ENCODE measurements at places on chromosomes 4 and X.
A peak's percentile ranks its signal among the peaks of the same experiment; 100 is the strongest.

GRCh38 chrX:152861116-152861515, 30.3 kb downstream of the NSDHL start:
- peak; percentile 18 for DNase-seq

GRCh38 chr4:67288964-67289363, 256.3 kb downstream of the CENPC start:
- DNase-seq, result peak; percentile 25

- peak; percentile 21 for DNase-seq
These were observed 579.7 kb downstream of the SPRY1 start for GRCh38 chr4:123976285-123976684.

DNA sequence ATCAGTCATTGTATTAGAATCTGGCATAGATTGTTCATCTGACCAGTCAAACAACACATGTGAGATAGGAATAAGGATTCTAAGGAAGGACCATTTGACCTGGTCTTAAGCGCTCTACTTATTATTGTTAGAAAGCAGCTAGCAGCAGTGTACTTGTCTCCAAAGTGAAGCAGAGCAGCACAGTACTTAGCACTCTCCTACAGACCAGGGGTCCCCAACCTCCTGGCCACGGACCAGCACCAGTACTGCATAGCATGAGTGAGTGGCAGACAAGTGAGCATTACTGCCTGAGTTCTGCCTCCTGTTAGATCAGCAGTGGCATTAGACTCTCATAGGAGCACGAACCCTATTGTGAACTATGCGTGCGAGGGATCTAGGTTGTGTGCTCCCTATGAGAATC, 135.9 kb upstream of the SPRY1 start:
- DNase-seq, result no peak

DNA sequence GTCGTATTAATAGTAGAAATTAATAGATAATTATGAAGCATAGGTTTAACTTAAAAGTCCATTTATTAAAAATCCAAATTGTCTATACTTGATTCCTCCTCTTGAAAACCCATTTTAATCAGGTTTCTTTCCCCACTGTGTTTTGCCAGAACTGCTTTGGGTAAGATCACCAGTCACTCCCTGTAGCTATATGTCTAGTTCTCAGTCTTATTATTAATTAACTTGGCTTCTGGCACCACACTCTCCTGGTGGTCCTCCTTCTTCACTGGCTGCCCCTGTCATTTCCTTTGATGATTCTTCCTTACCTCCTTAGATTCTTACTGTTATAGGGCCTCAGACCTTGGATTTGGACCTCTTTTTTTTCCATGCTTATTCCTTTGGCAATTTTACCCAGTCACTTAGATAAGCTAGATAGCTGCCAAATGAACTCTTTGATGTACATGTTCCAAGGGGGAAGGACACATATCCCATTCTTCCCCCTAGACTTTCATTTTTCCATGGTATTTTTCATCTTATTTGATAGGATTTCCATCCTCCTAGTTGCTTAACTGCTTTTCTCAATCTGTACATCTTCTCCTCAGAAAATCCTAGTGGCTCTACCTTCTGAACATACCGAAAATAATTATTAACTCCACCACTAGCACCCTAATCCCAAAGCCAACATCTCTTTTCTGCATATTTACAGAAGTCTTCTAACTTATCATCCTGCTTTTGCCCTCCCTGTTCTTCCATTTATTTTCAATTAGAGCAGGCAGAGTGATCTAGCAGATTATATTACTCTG, 24.5 kb downstream of the GIMD1 start:
- DNase-seq, result no peak

DNA sequence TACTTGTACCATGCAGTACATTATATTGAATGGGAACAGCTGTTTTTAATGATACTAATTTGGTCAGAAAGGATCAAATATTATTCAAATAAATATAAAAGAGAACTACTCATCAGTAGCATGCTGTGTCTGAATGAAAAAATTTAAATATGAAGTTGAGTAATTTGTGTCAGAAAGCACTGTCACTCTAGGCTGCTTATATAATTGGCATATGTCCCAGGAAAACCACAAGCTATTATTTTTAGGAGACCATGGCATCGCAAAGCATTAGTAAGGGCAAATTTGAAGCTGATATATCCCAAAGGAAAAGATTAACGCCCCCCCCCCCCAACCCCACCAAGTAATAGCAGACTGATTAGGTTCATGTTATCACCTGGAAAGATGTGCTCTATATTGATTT, 388.5 kb upstream of the SPANXN4 start:
- no peak for DNase-seq

GRCh38 chrX:124963717-124964116, 356.0 kb upstream of the TEX13C start:
- no peak for DNase-seq

- DNase-seq, result no peak
These were observed 27.3 kb downstream of the ASMTL start for GRCh38 chrX:1425381-1425780.

DNA sequence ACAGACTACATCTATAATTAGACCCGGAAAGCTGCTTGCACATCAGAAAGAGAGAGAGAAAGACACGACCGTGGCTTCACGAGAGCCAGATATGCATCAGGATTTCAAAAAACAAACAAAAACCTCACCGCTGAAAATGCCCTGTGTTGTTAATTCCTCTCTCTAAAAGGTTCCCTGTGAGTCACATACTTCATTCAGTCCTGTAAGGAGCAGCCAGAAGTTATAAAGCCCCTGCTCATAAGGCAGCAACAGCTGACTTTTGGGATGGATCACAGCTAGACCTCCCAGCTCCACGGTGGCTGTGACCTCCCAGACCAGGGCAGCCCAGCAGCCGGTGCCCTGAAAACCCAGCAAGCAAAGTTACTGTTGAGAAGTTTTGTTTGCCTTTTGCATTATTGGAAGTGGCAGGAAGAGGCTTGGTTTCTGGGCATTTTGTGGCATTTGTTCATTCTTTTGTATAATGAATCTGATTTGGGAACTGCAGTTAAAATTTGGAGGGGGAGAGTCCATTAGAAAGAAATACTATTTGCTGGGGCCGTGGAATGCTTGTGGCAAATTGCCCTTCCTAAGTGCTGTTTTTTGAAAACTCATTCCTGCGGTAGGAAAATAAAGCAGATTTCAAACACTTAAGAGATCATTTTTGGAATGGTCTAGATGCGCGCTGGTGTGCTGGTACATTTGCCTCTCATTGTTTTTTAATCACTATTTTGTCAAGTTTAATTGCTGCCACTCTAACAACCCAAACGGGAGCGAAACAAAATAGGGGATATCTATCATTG, 520.4 kb downstream of the BCOR start:
- peak; percentile 39 for DNase-seq

DNA sequence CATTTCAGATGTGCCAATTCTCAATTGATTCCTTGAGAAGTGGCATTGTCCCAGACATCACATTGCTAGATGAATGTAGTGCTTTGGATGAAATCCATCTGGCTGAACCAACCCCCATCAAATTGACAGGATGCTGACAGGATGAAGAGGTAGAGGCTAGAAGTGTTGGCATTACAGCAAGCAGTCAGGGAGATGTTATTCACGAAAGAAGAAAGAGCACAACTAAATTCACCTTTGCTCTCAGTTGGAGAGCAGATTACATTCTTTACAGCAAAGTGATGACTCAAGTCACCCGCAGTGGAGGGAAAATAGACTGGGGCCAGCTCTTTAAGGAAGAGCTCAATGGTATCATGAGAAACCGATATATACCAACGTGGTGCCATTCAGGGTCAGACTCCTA, 259.6 kb downstream of the C4orf33 start:
- DNase-seq, result no peak

DNA sequence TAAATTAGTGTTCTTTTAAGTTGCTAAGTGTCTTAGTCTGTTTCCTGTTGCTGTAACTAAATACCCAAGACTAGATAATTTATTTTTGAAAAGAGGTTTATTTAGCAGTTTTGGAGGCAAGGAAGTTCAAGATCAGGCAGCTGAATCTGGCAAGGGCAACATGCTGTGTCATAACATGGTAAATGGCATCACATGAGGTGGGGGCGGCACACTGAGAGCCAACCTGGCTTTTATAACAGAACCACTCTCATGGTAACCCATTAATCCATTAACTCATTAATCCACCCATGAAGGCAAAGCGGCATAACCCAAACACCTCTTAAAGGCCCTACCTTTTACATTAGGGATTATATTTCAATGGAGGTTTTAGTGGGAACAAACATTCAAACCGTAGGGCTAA, 182.2 kb upstream of the GATB start:
- no peak for DNase-seq

GRCh38 chr4:147103403-147103946, 157.8 kb upstream of the TTC29 start:
- peak; percentile 99 for DNase-seq

DNA sequence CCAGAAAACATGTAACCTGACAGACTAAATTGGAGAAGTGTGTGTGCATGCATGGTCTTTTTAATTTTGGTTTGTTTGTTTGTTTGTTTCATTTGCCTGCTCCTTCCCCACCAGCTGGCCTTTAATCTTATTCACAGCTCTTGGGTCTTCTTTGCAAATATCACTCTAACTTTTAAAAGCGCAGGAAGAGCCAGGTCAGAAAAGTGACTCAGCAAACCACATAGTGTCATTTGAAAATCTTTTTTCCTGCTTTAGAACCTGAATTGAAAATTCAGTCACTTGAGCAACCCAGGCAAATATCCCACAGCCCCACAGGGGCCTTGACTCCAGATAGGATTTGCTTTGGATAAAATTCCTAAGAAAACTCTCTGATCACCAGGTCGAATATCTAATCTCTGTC, 4.6 kb downstream of the TMEM255A start:
- no peak for DNase-seq

GRCh38 chrX:102560423-102561068, 38.8 kb upstream of the ARMCX5 start:
- no peak for DNase-seq

DNA sequence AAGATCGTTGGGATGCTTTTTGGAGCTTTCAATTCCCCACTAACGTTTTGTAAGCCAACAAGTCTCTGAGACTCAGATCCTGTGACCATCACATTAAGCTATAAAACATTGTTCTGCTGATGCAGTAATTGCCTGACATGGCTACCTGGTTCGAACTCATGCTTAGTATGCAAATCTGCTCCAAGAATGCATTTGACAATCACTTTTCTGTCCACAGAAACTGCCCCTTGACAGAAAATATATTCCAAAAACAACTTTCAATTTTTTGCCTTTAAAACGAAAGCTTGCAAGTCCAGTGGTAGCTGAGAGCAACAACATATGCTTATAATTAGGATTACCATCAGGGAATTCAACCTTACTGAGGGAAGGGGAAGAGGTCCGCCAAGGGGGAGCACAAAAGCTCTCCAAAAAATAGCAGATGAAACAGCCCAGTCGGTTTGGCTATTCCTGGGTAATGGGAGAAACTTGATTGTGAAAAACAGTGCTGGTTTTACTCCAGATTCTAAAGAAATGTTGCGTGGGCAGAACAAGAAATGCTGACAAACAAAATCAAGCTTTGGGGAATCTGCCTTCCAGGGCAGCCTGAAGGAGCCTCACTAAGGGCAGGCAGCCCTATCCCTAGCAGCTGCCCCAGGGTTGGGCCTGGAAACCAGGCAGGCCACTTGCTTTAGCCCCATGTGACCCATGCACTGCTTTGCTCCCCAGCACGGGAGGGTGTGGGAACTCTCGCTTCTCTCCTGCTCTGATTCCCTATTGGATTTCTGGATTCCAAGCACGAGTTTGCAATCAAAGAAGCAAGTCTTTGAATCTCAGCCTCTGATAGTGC, 160.7 kb upstream of the LDB2 start:
- no peak for DNase-seq

DNA sequence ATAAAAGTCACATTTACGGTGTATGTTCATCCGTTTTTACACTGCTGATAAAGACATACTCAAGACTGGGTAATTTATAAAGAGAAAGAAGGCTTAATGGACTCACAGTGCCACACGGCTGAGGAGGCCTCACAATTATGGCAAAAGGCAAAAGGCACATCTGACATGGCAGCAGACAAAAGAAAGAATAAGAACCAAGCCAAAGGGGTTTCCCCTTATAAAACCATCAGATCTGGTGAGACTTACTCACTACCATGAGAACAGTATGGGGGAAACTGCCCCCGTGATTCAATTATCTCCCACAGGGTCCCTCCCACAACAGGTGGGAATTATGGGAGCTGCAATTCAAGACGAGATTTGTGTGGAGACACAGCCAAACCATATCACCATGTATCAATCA, 7.3 kb upstream of the GUCY1B1 start:
- no peak for DNase-seq

GRCh38 chrX:1592470-1593142, 1.2 kb downstream of the AKAP17A start:
- peak; percentile 38 for DNase-seq

DNA sequence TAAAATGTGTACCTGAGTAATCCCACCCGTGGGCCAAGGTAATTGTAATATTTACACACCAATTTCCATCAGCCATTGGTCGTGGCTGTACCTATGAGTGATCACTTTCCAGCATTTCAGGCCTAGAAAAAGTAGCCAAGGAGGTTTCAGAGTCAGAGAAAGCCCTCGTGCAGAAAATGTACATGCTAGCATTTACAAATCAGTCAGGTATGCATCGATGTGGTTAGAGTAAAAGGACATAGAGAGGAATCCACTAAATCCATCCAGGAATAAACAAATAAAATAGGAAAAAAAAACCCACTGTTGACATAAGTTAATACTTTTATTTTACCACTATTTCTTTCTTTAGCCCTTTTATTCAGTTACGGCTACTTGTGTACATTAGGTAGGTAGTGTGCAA, 256.8 kb downstream of the TRIML1 start:
- peak; percentile 58 for DNase-seq

DNA sequence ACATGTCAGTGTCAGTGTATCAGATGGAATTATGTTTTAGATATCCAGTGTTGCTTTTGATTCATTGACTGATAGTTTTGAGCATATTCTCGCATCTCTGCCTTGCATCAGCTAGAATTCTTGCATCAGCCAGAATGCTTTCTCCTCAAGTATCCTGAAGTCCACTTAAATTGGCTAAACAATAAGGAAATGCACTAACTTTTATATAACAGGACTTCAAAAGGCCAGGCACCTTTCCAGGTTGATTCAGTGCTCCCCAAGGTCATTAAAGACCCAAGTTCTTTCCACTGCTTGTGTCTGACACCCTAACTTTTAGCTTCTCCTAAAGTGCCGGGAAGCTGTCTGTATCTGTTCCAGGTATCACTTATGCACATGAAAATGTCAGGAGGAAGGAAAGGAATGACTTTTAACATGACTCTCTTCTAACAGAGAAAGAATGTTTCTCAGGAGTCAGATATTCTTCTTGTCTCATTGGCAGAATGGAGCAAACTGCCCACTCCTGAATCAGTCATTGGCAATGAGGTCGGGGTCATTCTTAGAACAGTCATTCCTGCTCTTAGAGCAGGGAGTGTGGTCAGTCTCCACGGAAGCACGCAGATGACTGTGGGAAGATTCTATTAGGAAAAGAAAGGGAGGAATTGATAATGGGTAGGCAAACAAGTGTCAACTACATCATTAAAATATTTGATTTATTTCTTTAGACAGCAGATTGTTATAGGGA, 92.9 kb upstream of the TLL1 start:
- peak; percentile 8 for DNase-seq

Data from mesenchymal stem cell (in vitro differentiated cells and primary cell).